ENCODE measurements at places on chromosomes 4 and X.
A peak's percentile ranks its signal among the peaks of the same experiment; 100 is the strongest.

- DNase-seq = no peak
These were observed 1330.6 kb upstream of the ADGRL3 start for GRCh38 chr4:59869559-59869958.

DNA sequence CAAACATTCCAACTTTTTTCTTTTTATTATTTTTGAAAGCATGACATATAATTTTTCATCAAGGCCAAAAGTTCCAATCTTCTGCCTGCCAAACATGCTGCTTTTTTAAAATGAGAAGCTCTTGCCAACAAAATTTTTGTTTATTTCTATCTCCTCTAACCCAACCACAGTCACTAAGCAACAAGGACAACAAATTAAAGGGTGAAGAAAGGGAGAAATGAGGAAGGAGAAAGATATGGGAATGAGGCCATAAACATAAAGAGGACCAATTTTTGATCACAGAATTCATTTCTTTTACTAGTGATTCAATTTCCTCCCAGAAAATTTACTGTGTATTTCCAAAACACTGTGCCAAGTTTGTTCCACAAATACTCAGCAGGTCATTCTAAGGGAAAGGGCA is 537.0 kb upstream of the DIAPH2 start:
- no peak for DNase-seq

DNA sequence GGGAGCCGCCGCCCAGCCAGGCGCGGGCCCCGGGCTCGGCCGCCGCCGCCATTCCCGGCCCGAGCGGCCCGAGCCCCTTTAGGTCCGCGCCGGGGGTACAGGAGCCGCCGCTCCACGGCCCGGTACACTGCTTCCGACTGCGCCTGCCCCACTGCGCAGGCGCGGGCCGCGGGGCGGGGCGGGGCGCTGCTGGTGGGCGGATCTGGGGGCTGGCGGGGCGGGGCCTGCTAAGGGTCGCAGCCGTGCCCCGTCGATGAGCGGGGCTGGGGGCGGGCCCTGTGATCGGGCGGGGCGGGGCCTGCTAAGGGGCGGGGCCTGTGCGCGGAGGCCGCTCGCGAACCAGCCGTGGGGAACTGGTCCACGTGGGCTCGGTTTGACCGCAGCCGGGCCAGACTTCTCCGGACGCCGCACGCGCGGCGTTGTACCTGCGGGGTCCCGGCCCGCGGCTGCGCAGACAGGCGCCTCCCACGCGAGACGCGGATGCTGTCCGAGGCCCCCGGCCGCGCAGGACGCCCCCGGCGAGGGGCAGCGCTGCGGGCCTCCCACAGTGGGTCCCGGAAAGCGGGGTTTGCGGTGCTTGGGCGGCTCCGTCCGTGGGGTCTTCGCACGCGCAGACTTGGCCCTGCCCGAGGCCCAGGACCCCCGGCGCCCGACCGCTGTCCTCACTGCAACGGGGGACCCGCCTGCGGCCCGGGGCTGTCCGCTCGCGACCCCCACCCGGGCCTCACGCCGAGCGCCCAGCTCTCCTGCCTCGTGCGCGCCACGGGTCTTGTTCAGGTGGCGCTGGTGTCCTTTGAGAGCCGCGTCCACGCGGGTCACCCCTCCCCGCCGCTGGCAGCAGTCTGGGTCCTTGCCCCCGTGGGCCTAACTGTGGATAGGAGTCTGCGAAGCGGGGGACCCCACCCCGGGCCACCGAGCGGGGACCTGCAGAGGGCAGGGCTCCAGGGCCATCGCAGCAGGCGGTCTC is at the start of gene DGKQ:
DGKQ (minus strand) TSS at position 139 of the 967 bp plus-strand sequence; CDS start at position 52, 87 bp downstream.
- peak; percentile 94 for DNase-seq

- peak; percentile 65 for DNase-seq
These were observed 664 bp downstream of the PRSS12 start for GRCh38 chr4:118351851-118352827.

DNA sequence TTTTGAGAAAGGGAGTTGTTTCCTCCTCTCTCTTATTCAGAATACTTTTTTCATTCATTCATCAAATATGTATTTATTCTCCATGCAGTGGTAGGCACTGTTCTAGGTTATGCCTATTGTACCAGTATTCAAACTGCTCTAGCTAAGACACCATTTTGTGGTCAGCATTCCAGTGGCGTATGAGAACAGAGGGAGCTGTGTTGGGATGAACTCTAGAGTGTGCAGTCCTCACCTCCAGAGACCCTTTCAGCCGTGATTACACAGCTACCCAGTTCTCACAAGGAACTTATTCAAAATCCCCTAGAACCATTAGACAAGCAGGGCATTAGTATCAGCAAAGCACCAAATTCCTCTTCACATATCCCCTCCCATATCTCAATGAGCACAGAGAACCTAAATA is 4.2 kb downstream of the TLR1 start:
- no peak for DNase-seq

DNA sequence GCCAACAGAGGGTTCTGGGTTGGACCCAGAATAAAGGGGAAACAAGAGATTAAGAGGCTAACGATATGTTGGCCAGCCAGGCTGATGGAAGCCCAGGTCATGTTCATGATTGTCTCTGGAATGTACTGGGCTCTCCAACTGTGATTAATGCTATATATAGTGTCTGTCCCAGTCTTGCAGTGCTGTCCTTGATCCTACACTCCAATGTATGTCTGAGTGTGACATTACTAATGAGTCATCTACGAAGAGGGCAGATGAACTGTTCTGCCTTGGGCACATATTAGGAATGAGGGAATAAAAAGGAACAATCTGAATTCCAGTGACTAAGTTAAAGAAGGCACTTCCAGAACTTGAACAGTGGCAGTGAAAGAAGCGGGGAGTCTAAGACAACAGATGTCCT is 142.1 kb downstream of the PDGFRA start:
- DNase-seq = no peak

- no peak for DNase-seq
These were observed 301.9 kb upstream of the HS3ST1 start for GRCh38 chr4:11730545-11730944.

DNA sequence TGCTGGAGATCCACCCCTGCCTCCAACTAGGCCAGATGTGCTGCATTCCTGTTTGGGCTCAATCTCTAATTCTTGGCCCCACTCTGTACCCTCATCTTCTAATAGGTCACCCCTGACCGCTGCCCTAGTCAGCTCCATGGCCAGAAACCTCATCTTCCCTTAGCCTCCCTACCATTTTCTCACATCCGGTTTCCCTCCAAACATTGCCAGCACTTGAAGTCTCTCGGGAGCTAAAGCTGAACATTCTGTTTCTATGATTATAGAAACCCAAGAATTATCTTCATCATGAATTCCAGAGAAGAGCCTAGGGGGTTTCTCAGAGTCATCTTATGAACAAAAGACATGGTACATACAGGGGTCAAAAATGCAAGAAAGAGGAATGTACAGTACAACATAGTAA is 179.7 kb downstream of the AMELX start:
- DNase-seq = no peak

DNA sequence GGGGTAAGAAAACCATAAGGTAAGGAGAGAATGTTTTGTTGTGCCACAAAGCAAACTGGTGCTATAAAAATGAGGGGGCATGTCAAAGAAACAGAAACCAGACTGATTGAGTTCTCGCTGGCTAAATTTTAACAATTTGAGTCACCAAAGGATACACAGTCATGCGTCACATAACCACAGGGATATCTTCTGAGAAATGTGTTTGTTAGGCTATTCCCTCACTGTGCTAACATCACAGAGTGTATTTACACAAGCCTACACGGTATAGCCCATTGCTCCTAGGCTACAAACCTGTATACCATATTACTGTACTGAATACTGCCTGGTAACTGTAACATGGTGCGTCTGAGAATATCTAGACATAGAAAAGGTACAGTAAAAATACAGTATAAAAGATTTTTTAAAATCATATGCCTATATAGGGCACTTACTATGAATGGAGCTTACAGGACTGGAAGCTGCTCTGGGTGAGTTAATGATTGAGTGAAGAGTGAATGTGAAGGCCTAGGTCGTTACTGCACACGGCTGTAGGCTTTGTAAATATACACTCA is 50.1 kb downstream of the FBXW7 start:
- DNase-seq = no peak

DNA sequence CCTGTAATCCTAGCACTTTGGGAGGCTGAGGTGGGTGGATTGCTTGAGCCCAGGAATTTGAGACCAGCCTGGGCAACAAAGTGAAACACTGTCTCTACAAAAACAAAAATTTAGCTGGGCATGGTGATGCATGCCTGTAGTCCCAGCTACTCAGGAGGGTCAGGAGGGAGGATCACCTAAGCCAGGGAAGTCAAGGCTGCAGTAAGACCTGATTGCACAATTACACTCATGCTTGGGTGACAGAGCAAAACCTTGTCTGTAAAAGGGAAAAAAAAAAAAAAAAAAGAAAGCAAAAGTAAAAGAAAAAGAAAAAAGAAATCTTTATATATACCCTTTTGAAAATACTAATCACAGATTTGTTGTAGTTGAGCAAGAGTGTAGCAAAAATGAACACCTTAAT is 801.0 kb upstream of the IGFBP7 start:
- no peak for DNase-seq

- no peak for DNase-seq
These were observed 946 bp downstream of the ANXA3 start for GRCh38 chr4:78552389-78553042.

GRCh38 chr4:123418351-123418931 is 21.8 kb downstream of the SPRY1 start:
- no peak for DNase-seq

- DNase-seq = no peak
These were observed 322.5 kb upstream of the GATB start for GRCh38 chr4:152083338-152083737.

DNA sequence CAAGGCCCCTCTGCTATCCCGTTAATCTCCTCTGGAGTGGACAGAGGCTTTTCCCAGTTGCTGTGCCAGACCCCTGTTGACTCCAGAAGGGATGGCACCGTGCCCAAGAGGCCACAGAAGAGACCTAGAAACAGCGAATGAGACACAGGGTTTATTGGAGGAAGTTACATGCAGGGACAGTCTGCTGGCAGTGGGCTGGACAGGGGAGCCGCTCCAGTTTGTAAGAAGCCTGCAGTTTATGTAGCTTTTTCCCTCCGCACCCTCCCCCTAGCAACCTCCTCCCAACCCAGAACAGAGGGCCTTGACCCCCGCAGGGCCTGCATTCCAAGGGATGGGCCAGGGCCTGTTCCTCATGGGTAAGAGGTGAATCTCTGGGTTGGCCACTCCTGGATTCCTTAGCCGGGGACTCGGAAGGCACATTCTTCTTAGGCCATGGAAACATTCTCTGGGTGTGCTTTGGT is 216.8 kb upstream of the PSAPL1 start:
- DNase-seq = peak; percentile 83

GRCh38 chr4:8283631-8284121 is 14.1 kb downstream of the HTRA3 start:
- peak; percentile 66 for DNase-seq

- DNase-seq = peak; percentile 94
These were observed 605 bp downstream of the ANXA5 start for GRCh38 chr4:121696170-121696580.

DNA sequence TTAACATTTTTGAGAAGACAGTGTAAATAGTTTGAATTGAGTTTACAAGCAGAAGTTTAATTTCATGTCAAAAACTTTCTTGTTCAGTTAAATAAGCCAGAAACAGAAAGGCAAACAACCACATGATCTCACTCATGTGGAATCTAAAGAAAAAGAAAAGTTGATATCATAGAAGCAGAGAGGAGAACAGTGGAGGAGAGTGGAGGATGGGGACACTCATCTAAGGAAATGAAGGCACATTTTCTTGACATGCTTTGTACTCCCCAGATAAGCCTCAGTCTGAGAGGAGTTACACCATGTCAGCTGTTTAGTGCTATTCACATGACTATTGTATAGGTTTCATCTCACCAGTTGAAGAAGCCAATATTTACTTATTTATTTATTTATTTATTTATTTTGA is 13.5 kb downstream of the SNCA start:
- no peak for DNase-seq

GRCh38 chr4:147378780-147379179 is 102.1 kb upstream of the EDNRA start:
- DNase-seq = no peak

DNA sequence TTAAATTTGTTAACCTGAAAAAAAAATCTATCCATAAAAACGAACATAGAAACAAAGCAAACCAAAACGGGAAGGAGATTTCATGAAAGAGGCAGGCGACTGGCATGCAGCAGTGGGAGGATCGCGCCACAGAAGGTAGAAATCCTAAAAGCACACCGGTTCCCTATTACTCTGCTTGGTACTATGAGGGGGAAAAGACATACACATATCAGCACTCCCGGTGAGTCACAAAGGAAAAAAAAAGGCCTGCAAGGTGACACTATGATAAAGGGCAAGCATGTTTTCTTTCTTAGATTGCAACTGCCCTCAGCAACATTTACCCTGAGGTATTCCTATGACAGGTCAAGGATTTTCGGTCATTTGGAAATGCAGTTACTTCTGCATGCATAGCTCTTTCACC is 60.6 kb upstream of the NAP1L5 start:
- no peak for DNase-seq

DNA sequence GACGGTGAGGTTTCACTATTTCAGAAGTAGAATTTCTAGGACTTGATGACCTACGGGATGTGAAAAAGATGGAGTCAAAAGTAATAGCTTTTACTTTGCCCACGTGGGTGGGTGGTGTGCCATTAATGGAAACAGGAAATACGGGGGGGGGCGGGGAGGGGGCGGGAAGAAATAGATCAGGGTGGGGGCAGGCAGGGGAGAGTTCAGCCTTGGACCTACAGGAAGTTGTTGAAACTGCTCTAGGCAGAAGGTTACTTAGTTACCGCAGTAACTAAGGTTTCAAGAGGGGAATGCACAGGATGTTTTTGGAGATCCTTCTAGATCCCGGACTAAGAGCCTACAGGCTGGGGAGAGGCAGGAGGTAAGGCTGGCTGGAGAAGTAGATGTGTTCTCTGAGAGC is 3.6 kb upstream of the FHL1 start:
- DNase-seq = no peak

DNA sequence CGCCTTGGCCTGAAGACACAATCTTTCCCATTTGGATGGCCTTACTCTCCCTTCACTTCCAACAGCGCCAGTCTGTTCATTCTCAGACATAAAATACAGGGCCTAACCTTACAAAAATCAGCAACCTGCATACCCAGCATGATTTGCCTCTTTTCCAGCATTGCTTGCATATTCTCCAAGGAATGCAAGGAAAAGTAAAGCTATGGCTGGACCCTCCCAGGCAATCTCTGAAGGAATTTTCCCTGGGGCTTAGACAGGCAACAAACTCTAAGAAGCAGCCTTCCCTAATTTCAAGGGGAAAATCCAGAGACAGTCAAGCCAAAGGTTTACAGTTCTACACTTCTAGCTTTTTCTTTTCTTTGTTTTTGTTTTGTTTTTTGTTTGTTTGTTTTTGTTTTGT is 3.6 kb downstream of the DCTD start:
- DNase-seq = no peak

GRCh38 chrX:45360571-45360970 is 159.9 kb upstream of the DIPK2B start:
- no peak for DNase-seq

DNA sequence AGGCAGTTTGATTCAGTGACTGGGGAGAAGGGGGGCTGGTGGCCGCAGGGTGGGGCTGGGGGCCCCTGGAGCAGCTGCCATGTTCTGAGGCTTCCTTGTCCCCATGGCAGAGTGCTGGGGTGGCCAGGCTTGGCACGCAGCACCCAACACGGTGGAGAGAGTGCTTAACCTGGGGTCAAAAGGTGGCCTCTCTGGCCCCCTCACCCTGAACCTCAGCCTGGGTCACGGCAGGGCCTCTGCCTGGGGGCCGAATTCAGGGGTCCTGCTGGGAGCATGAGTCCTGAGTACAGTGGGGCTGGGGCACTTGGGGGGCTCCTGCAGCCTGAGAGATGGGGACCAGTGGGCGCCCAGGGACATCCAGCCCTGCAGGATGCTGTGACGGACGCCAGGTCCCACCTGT is 19.9 kb downstream of the FGFRL1 start:
- DNase-seq = no peak

Data from sigmoid colon (tissue), 7 donors.